ENCODE measurements at places on chromosomes 13 and 19.

DNA sequence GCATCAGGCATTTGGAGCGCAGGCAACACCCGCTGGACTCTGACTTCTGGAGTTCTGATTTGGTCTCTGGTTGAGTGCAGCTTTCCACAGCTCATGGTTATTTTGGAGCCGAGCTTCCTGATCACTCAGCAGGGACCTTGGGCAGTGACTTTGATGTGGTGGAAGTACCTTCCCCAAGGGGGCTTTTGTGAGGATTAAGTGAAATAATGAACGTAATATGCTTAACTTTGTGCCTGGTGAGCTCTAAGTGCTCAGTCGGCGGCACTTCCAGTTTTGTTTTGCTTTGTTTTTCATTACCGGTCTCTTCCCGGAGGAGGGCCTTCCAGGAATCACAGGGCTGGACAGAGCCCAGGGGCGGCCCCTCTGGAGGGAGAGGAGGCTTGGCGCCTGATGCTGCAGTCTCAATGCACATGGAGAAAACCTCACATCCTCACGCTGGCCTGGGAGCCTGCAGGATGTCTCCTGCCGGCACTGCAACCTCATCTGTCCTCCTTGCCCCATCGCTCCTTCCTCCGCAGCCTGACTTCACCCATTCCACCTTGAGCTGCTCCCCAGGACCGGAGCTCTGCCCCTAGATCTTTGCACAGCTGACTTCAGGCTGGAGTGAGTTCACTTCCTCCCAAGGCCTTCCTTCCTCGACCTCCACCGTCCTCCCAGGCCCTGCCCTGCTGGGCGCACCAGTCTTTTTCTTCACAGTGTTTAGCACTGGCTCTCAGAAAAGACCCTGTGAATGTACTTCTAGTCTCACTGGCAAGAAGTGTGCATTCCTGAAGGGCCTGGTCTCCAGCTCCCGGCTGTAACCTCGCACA, 1.5 kb downstream of the PLEKHF1 start:
- DNase-seq, result no peak

- no peak for DNase-seq
Measured at GRCh38 chr13:43751624-43752023, 35.1 kb downstream of the ENOX1 start.

DNA sequence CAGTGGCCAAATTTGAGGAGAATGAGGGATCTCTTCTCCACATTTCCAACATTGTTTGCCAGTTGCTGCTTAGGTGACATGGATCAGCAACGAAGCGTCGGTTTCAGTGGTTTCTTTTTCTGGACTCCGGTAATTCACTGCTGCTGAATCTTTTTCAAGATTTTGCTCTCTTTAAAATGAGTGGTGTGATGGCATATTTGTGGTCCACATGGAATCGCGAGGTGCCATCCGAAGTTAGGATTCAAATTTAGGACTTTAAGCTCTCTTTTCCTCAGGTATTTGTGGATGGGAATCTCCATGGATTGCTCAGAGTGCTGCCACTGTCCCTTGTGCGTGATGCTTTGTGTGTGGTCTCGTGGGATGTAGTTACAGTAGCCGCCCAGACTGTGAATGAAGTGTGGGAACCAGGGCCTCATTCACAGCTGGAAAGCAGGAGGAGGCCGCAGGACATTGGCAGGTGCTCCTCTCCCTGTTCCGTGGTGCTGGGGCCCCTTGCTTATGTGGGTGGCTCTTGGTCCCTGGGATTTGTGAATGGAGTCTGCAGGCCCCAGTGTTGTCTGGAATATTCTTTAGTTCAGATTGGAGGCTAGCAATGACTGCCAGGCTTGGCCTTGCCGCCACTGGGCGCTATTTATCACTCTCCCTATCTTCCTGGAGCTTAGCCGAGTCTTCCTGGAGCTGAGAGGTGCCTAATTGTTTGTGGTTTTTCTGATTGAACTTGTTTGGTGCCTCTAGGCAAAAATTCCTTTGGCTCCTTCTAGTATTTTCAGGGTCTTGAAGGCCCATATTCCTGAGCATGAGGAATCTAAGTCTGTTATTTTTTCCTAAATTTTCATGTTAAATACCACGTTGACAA, 1.5 kb downstream of the ILF3 start:
- DNase-seq, result no peak

DNA sequence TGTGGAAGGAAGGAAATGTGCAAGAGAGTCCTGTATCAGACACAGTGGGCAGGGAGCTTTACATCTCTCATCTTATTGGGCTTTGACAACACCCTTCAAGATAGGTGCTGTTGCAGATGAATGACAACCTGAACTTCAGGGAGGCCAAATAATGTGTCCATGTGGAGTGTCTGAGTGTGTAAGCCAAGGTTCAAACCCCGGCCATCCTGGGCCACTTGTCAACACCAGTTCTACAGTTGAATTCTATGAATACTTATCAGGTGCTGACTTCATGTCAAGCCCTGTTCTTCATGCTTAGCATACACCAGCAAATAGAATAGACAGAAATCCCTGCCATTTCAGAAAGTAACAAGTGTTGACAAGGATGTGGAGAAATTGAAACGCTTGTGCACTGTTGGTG, 354.4 kb downstream of the KCNRG start:
- no peak for DNase-seq
